Left kidney (tissue), 8 donors: ENCODE measurements at places on chromosomes 6 and 20.

DNA sequence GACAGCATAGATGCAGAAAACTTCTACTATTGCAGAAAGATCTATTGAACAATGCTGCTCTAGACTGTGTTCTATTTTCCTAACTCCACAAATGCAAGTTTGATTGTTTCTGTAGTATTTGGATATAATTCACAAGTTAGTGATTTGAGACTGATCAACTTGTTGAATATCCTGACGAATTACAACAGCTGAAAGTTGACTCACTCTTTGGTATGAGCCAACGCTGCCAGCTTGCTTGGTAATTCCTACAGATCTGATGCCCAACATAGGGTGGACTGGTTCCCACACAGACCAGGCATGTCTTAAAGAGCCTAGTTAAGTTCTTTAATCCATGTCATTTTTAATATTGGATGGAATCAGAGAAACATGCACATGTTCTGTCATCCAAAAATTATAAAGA is 231.0 kb upstream of the RAB32 start:
- no peak for DNase-seq

GRCh38 chr6:113620386-113620785 is 236.8 kb upstream of the MARCKS start:
- DNase-seq = no peak

- no peak for DNase-seq
Observed at GRCh38 chr20:59805786-59806577, 127.5 kb downstream of the SYCP2 start.

DNA sequence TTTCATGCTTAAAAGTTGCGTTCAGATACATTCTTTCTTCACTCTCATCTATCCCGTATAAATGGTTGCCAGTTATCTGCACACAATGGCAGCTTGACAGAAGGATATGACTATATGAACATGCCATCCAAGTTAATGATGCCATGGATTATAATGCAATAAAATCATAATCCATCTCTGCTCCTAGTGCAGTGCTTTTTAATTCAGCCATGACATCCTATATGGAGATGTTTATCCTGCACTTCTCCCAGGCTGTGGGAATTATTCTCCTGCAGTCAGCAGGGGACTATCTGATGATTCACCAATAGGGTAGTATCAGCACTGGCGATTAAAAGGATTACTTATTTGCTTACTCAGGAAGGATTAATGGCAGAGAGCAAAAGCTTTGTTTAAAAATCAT is 273.8 kb downstream of the SAMD5 start:
- DNase-seq = no peak

GRCh38 chr6:13397359-13398068 is 69.2 kb upstream of the TBC1D7 start:
- no peak for DNase-seq

GRCh38 chr6:132650429-132650828 is 8.6 kb downstream of the TAAR1 start:
- DNase-seq = no peak

- no peak for DNase-seq
Observed at GRCh38 chr20:35302421-35303335, 10.5 kb upstream of the FAM83C start.

DNA sequence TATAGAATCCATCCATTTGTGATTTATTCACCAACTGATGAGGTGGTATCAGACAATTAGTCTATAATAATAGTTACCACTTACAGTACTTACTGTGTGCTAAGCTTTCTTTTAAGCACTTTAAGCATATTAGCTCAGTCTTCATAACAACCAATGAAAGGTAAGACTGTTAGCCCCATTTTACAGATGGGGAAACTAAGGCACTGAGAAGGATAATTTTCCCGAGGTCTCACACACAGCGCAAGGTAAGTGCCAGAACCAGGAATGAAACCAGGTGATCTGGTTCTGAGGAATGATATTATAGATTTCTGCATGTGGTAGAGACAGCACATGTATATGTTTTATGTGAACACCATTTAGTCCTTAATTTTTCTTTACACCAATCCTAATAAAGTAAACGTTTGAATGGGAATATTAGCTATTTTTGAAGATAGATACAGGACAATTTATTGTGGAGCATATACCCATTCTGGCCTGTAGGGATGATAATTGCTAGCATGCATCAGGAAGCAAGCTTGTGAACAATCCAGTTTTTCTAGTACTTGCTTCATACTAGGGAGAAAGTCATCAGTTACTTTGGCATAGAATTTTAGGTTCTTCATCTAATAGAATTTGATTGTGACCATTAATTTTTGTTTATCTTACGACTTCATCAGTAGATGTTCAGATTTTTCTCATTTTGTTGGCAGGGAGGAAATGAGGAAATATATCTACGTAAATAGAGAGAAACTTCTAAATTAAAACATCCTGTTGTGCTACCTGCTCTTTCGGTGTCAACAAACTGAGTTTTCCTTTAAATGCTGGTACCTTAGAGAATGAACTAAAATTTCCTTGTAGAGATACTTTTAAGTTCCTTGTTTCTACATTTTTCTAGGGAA is 3.0 kb downstream of the YWHAB start:
- no peak for DNase-seq
